Non-pigmented ciliary epithelial cell (primary cell): ENCODE measurements at places on chromosomes 13 and 19.
A peak's percentile ranks its signal among the peaks of the same experiment; 100 is the strongest.

- no peak for DNase-seq
Observed at GRCh38 chr19:5314012-5314906, 26.4 kb downstream of the PTPRS start.

DNA sequence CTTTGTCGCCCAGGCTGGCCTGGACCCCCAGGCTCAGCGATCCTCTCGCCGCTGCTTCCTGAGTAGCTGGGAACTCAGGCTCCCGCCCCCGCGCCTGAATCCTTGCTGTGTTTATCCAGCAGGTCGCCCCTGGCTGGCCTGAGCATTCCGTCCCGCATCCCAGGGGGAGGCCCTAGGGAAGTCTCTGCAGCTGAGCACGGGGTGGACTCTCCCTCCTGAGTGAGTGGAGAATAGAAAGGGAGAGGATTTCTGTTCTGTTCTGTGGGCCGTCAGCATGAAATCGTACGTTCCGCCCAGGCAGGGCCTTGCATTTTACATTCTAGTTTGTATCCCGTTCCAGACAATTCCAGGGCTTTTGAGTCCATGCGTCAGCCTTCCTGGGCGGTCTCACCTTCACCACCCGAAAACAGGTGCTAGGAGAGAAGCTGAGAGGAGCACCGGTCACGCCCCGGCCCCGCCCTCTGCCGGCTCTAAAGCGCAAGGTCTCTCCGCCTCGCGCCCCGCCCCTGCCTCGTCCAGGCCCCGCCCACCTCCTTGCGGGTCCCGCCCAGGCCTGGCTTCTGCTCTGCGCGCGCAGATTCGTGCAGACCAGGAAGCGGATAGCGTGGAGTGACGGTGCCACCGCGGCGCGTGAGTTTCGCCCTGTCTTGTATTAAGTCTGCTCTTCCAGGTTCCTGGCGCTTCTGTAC is at the start of gene ZNF761:
Gene ZNF761, plus strand, starts transcription at position 586 of the 689 bp plus-strand sequence. CDS start 15,285 bp downstream, outside the sequence.
- peak; percentile 44 for DNase-seq

- DNase-seq: no peak
Observed at GRCh38 chr13:66468656-66469055, 761.5 kb downstream of the PCDH9 start.

DNA sequence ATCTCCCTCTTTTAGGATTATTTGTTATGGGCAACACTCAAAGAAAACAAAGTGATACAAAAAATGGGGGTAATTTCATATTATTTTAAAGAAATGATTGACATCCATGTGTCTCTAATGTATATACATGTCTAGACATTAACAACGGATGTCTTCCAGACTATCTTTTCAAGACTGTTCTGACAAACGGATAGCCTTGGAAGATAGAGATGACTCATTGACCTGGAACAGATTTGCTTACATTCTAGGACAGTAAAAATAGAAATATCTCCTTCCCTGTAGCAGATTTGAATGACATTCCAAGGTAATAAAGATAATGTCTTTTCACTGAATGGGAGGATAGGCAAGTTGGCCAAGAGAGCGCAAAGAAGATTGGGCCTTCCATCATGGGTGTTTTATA is 26.2 kb upstream of the SLITRK6 start:
- no peak for DNase-seq

- no peak for DNase-seq
Observed at GRCh38 chr13:111219950-111220349, 100.5 kb upstream of the TEX29 start.

DNA sequence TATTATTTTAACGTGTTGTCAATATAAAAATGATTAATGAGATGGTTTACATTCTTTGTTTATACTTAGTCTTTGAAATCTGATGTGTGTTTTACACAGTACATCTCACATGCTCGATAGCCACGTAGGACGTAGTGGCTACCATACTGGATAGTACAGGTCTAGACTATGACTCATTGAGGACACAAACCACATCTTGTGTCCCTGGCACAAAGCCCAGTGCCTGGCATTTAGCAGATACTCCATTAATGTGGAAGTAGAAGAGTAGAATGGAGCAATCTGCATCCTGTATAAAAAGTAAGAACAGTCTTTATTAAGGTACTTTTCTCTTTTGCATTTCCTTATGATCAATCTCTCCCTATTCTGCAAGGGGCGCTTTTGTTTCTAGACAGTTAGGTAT is 49.0 kb upstream of the FRY start:
- DNase-seq: peak; percentile 95
